Fibroblast of skin of scalp (primary cell): ENCODE measurements at places on chromosomes 6 and 20.

GRCh38 chr6:120966321-120966720, 368.0 kb downstream of the TBC1D32 start:
- no peak for DNase-seq

DNA sequence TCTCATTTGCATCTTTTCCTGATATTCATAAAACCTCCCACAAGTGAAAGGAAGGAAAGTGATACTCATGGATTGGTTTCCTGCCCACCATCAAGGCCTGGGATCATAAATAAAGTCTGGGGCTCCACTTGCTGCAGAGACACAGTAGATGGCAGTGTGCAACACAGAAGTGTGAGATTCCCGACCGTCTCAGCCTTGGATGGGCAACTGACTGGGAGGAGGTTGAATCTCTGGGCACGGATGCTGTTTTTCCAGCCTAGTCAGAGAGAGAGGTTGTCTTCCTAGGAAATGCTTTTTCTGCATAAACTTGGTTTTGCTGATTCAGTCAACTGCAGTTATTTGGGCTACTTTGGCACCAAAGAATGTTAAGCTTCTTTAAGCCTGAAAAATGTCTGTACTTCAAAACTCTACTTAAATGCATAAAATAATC, 9.9 kb upstream of the RFPL4B start:
- DNase-seq, result peak; percentile 89

GRCh38 chr6:29005183-29005885, at the start of gene ZNF311:
ZNF311 (minus strand) TSS chr6:29005315; CDS start chr6:29003954, 1,361 bp downstream.
- DNase-seq, result peak; percentile 69

DNA sequence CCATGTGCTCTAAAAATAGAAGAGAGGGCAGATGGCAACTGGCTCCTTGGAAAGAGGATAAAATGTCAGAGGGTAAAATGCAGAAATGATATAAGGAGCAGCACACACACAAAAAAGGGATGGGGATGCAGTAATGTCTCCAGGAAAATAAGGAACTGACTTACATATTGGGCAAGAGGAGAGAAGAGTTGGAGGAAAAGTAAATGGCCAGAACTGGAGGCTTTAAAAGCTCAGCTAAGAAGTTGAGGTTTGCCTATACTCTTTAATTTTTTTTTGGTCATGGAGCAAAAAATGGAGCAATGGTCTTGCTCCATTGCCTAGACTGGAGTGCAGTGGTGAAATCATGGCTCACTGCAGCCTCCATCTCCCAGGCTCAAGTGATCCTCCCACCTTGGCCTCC, 93.7 kb downstream of the SULF2 start:
- DNase-seq, result peak; percentile 32

DNA sequence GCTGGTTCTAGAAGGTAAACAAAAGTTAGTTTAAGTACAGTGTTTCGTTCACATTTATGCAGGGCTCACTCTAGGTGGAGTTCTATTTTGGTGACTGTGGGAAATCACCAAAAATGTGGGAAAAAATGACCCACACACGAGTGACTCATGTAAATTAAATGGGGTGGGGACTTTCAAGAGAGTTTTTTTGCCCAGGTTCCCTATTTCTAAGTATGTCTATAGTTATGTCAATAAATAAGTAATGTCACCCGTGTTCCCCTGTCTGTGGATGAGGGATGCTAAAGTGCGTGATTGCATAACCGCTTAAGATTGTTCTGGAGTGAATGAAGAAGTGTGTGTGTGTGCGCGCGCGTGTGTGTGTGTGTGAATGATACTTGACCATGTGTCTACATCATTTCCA, 69.1 kb downstream of the MYB start:
- peak; percentile 20 for DNase-seq

DNA sequence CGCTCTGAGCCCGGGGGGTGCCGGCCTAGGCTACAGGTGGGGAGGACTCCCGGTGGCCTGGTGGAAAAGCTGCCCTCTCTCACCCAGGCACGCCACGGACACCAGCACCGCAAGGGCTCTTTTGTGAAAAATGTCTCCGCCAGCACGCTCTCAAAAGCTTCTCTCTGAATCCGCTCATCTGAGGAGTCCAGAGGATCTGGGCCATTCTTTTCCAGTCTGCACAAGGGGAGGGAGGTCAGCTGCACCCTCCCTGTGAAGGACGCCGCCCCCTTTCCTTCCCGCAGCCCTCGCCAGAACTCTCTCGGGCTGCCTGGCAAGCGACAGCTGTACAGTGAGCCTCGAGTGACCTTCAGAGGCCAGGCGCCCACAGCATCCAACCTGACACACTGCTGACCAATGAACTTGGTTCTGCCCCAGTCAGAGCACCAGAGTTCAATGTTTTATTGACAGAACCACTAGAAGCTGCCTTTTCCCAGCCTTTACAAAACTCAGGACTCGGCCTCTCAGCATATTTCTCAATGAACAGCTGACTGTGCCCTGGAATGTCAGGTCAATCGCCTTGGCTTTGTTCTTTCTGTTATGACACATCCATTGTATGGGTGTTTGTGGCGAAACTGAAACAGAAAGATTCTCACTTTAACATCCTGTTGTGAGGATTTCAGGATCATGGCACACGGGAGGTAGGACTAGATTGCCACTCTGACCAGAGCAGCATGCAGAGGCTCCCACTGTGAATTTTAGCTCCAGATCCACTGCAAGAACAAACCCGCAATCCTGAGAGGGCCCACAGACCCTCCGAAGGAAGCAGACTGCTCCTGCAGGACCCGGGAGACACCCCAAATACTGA, 26.7 kb downstream of the SERPINB9 start:
- DNase-seq, result peak; percentile 51

DNA sequence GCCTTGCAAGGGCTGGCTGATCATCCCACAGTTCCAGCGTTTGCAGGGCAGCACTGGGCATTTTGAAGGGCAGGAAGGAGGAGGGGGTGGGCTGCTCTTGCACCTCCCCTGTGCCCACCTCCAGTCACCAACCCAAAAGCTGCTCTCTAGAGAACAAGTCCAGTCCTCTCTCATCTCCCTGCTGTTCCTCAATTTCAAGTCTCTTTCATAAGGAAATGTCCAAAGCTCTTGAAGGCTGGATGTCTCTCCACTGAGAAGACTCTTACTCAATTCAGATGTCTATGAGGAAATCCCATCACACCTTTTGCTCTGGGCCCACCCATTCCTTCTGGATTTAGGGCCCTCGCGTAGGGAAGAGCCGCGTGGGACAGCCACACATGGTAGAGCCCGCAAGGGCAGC, 31.7 kb downstream of the WRNIP1 start:
- DNase-seq, result no peak

- no peak for DNase-seq
Measured at GRCh38 chr6:169799474-169799926, 48.1 kb downstream of the ERMARD start.

GRCh38 chr6:68711386-68712000, 76.4 kb downstream of the ADGRB3 start:
- no peak for DNase-seq

DNA sequence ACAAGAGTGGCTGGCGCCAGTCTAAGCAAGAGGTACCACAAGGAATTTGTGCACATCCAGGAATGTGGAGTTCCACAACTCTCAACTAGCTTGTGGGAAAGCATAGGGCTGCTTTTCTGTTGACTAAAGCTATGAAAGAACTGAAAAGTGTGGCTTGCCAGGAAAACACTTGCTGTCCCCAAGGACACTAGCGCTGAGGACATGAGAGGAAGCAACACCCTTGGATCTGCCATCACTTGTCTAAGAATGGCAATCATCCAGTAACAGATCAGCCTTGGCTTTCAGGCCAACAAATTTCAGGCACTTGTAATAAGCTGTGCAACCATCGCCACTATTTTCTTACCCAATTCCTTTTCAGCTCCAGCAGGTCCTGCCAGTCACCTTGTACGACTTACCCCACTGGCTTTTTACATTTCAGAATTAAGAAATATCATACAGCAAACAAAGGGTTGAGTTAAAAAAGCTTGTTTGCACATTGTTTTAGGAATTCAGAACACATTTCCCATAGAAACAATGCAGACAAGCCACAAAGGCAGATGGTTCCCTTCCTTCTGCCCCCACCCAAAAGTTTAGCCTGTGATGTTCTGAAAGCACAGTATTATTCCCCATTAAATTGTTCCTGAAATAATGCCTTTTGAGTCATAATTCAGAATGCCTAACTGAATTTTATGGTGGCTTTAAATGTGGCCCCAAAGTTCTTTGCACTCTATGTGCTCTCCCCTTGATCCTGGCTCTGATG, 57.9 kb upstream of the SSTR4 start:
- DNase-seq, result peak; percentile 66

DNA sequence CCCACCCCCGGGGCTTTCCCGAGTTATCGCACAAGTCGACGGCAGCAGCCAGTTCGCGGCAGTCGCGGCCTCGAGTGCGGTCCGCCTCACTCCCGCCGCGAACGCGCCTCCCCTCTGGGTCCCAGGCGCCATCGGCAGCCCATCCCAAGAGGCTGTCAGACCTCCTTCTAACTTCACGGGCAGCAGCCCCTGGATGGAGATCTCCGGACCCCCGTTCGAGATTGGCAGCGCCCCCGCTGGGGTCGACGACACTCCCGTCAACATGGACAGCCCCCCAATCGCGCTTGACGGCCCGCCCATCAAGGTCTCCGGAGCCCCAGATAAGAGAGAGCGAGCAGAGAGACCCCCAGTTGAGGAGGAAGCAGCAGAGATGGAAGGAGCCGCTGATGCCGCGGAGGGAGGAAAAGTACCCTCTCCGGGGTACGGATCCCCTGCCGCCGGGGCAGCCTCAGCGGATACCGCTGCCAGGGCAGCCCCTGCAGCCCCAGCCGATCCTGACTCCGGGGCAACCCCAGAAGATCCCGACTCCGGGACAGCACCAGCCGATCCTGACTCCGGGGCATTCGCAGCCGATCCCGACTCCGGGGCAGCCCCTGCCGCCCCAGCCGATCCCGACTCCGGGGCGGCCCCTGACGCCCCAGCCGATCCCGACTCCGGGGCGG, 1.6 kb downstream of the GNAS start:
- no peak for DNase-seq
